Esophagus squamous epithelium (tissue), 5 donors: ENCODE measurements at places on chromosomes 12 and 14. TPM values are rescaled to one million over a fixed set of nuclear protein-coding genes. Genes with fewer than 3 reads are reported as not detected.

The OR10A7 gene
- not detected for total RNA-seq

DNA sequence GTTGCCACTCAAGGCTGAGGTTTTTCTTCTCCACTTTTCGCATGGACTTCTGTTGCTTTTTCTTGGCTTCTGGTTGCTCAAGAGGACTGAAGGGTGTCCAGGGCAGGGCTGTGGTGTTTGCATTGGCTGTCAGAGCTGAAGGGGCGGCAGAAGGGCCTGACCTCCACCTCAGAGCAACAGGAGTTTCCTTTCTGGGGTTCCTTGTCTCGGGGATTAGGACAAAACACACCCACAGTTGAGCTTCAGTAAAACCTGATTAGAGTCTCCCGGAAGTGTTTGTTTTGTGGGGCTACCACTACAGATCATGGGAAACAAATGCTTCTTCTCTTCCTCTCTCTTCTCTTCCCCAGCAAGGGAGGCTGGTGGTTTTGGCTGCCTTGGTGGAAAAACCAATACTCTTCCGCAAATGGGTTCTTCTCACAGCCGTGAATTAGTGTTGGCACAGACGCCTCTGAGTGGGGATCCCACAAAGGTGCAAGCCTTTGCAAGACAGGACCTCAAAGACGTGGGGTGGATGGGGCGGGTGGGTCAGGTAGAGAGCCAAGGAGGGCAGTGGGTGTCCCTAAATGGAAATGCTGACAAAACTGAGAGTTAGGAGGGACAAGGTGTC lies 317.7 kb upstream of the TBX3 start:
- DNase-seq: no peak

- DNase-seq: no peak
These were observed 85.3 kb downstream of the RFLNA start for GRCh38 chr12:124379938-124380754.

GRCh38 chr12:57418255-57418654 lies 12.6 kb downstream of the R3HDM2 start:
- no peak for DNase-seq

GRCh38 chr12:77510985-77511384 lies 319.7 kb upstream of the NAV3 start:
- DNase-seq: no peak

The PTPN6 gene
- 29.7 TPM for total RNA-seq

The FOXG1 gene
- not detected for total RNA-seq

DNA sequence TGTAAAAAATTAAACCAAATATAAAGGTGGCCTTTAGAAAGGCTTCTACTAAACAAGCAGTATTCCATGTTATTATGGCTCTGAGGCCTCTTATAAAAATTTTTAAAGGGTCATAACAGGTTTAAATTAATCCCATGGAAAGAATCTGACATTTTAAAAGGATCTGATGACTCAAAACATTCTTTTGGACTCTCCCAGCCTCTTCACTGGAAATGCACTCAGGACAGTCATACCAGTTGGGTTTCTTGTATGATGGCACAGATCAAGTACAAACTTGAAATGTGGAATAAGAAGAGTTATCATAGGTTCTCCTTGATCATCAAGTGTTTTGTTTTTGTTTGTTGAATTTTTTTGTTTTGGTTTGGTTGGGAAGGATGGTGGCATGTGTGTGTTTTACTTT lies 50.8 kb downstream of the PPP2R5E start:
- DNase-seq: no peak

DNA sequence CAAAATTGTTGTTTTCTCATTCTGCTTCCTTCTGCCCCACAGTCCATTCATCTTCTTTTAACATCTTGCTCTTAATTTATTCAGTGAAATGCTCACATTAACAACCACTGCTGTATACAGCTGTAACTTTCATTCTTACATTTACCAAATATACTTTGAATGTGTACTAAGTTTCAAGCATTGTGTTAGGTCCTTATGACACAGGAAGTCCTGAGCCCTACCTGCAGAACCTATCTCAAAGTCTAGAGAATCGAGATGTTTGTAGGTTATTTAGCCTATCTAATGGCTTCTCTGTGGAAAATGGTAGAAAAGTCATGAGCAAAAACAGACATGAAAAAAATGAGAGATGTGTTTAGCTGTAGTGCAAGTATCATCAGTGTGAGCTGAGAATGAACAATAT lies 117.6 kb upstream of the MGAT4C start:
- no peak for DNase-seq

DNA sequence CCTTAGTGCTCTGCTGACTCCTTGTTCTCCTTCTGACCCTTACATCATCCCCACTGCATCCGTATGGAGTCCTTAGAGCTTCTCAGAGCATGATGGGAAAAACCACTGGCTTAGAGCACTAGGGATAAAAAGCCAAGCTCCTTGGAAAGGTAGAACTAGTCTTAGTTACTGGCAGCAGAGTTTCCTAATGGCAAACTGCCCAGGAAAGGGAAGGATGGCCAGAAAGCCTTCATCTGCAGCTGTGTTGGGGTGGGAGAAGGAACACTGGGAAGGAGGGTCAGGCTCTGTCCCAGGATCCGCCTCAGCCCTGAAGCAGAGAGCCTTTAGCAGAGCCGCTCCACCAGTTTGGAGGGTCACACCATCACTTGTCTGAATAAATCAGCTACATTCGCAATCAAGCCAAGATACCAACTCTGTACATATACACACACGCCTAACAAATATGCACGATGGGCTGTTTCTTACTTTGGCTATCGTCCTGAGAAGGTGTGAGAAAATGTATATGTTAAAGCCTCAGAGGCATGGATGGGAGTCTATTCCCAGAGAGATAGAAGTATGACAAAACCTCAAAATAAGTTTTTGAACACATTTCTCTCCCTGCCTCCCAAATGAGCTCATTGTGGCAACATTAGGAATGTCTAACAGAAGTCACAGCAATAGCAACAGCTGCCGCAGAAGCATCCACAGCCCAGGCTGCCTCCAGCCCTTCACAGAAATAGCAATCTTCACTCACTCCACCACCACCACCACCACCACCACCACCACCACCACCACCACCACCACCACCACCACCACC lies 18.6 kb upstream of the GALNT8 start:
- no peak for DNase-seq

GRCh38 chr14:101078170-101078891 lies 174.8 kb upstream of the RTL1 start:
- DNase-seq: no peak

DNA sequence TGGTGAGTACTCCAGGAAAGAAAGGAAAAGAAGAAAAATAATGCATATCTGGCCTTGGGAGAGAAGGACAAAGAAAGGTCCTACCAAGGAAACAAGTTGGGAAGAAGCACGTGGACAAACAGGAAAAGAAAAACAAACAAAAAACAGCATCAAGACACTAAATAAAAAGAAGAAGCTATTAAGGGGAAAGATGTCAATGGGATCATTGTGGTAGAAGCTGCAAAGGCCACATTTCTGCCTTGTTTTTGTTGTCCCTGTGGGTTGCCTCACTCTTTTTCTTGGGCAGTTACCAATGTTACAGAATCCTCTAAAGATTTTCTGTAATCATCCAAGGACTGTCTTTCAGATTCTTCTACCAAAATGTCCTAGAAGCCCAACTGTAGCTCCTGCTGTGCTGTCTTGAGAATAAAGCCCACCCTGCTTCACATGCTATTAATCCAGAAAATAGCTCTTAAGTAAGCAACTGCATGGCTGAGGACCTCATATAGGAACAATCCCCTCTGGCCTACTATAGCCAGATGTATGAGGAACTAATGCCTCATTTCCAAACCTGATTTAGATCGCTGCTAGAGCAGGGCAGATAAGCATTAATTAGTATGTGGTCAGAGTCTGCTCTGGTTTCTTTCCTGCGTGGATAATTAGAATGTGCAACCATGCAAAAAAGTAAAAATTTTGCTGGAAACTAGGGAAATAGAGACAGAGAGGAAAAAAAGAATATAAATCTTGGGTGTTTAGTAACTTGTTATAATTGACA lies 10.2 kb upstream of the CPNE8 start:
- no peak for DNase-seq

DNA sequence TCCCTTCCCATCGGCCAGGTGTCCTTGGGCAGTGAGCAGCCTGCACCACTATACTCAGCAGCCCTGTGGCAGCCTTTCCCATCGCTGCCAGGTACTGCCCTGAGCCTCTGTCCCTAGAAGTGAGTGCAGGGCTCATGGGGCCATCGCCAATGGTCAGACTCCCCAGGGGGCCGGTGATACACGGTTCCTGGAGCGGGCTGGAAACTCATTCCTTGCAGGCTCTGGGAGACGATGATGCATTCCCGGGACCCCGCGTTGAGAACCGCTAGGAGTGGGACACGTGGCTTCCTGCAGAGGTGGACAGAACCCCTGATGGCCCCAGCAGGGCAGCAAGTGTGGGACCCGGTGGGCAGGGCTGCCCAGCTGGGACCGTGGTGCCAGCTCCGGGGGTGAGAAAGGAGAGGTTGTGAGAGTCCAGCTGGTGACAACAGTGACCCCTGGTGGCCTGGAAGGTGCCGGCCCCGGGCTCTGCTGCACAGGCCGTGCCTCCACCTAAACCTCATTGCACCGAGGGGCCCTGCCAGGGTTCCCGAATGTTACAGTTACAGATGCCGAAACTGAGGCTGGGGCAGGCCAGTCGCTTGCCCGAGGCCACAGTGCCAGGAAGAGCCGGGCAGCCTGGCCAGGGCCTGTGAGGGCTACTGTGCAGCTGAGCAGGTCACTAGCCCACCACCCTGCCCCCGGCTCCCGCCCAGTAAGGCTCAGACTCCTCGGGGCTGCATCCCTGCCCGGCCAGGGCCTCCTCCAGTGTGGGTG lies 33.8 kb downstream of the FBRSL1 start:
- DNase-seq: no peak

- DNase-seq: no peak
These were observed 9.5 kb upstream of the CSAD start for GRCh38 chr12:53190108-53190729.

The GPX2 gene
- 202 TPM for total RNA-seq

GRCh38 chr14:68464711-68465110 lies 328.2 kb downstream of the ZFP36L1 start:
- no peak for DNase-seq

DNA sequence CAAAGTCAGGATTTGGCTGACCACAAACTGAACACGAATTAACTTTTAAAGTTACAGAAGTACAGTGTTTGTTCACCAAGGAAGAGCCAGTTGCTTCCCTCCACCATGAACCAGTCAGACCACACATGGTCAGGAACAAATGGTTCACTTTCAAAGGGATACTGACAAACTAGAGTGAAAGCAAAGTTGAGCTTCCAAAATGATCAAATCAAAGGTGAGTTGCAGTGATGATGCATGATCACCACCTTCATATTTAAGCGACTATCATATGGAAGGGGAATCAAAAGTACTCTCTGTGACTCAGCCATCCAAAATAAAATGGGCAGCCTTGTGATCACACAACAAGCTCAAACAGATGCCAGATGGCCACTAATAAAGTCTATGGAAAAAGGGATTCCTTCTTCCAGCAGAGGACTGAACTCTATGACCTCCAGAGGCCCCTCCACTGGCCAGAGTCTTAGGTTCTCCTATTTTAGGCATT lies 13.1 kb downstream of the NT5DC3 start:
- no peak for DNase-seq

DNA sequence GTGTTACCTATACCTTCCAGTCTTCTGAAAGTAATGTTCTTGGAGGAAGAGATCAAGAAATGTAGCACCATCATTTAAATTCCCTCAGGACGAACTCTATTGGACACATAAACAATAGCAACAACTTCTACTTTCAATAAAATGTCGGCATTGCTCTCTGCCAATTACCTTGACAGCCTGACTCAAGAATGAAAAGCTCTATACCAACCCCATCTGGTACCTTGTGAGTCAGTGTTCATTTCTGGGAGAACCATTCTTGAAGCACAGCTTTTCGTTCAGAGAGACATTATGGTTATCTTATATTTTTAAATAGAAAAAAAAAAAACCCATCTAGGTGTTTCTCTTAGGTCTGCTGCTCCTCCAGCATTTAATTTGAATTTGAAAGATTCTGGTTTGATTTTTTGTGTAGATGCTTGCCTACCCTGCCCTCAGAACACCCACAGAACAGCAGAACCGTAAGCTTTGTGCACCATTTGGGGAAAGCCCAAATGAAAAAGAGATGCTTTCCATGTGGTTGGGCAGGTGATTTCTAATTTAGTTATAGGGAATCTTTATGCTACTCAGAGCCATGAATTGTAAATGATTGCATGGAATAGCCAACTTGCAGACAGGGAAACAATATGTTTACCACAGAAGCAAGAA lies 156.0 kb downstream of the SAMD4A start:
- no peak for DNase-seq

GRCh38 chr12:108645686-108646599 lies 12.2 kb upstream of the SELPLG start:
- no peak for DNase-seq

The HOXC5 gene
- total RNA-seq: not detected

DNA sequence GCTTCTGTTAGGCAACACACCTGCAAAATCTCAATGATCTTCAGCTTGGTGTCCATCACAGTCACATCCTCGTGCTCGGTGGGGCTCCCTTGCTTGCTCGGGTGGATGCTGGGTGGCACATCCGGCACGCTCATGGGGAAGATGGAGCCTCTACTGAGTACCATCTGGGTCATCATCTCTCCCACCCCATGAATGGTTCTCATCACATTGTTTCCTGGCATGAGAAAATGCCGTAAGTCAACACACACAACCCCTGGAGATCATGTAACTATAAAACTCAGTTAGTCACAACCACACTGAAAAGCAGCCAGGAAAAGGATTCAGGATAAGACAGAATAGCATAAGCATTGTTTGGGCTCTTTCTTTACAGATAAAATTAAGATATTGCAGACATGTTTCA lies 201.1 kb downstream of the ITPR2 start:
- no peak for DNase-seq

GRCh38 chr12:120139958-120140357 lies 23.4 kb upstream of the RAB35 start:
- DNase-seq: no peak

GRCh38 chr14:23248601-23249000 lies 10.9 kb downstream of the RNF212B start:
- no peak for DNase-seq

GRCh38 chr12:67415473-67415872 lies 146.3 kb downstream of the CAND1 start:
- DNase-seq: no peak

DNA sequence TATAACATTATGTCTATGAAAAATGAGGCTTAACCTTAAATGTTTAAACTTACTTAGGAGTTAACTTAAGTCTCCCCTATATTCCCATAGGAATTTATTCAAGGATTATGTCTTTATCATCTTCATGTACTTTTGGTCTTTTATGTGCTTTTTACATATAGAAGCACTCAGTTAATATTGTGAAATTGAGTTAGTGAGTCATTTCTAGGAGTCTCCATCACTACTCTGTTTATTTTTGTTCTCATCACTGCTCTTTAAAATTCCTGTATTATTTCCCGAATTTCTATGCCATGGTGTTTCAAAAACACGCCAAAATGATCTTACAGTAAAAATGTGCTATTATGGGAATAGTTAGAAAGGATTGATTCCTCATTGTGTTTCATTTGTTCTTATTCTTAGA lies 31.6 kb downstream of the TBC1D15 start:
- DNase-seq: no peak

DNA sequence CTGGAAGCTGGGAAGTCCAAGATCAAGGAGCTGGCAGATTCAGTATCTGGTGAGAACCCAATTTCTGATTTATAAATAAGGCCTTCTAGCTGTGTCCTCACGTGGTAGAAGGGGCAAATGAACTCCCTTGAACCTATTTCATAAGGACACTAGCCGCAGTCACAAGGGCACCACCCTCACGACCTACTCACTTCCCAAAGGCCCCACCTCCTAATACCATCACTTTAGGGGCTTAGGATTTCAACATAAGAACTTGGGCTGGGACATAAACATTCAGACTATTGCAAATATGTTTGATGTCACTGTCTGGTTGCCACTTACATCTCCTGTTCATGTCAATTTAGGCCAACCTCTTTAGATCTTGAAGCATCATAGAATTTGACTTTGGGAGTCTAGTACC lies 10.8 kb upstream of the CNIH1 start:
- DNase-seq: no peak

The SIX1 gene
- not detected for total RNA-seq
